ENCODE measurements at places on chromosomes 11 and 22. TPM values are rescaled to one million over a fixed set of nuclear protein-coding genes. Genes with fewer than 3 reads are reported as not detected.
A peak's percentile ranks its signal among the peaks of the same experiment; 100 is the strongest.

GRCh38 chr11:18769802-18770456 is 21.7 kb downstream of the PTPN5 start:
- DNase-seq = peak; percentile 76

GRCh38 chr22:39013942-39014722 is at the start of gene APOBEC3C:
TSS of gene APOBEC3C (plus strand) at chr22:39014257. CDS start at chr22:39014363, 106 bp downstream.
- DNase-seq = peak; percentile 71

- DNase-seq = no peak
These were observed 56.9 kb upstream of the CCDC89 start for GRCh38 chr11:85742873-85743275.

DNA sequence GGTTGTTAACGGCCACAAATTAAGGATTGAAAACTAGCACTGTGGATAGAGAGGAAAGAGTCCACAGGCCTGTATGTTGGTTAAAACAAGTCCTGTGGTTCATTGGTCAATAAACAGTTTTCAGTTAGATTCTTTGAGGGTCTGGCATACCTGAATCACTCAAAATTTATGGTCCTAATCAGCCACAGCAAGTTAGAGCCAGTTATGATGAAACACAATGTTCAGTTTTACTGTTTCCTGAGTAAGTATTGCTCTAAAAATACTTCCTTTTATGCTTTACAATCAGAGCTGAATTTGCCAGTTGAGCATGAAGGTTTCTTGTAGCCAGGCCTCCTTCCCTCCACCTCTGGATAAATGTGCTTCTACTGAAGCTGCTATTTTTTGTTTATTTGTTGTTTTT is 12.9 kb upstream of the CAT start:
- no peak for DNase-seq

- DNase-seq = peak; percentile 14
These were observed 8.0 kb downstream of the TOLLIP start for GRCh38 chr11:1301220-1302000.

DNA sequence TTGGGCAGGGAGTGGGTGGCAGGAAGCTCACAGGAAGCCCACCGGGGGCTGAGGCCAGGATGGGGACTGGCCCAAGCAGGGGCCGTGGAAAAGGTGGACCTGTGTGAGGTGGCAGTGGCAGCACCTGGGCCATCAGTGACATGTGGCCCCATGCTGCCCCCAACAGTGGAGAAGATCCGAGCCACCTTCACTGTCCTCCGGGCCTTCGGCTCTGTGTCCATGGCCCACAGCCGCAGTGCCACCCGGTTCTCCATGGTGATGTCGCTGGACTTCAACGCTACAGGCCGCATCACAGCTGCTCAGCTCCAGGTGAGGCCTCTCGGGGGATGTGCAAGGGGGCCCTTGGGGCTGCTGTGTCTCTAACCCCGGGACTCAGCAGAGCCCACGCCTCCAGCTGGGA is 37.9 kb downstream of the MYO18B start:
- DNase-seq = no peak

TMEM9B gene
- total RNA-seq = 13.6 TPM

DNA sequence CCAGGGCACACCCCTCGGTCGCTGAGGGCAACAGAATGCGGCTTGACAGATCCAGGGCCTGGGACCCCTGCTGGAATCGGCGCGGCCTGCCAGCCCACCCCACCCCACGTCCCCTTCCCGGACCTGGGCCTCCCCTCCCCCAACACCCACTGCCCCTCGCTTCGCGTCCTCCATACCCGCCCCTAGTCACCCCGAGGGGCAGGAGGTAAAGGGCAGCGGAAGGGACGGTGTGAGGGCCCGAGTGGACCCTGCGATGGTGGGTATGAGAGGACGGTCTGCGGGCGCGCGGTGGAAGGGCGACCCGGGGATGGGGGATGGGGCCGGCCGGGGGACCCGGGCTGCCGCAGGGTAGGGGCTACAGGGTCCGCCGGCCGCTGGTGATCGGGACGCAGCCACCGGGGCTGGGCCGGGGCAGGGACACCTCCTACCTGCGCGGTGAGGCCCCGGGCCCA is 311 bp downstream of the APBB1 start:
- peak; percentile 64 for DNase-seq

KRTAP5-4 gene
- not detected for total RNA-seq

GRCh38 chr11:42407341-42407740 is 904.5 kb upstream of the API5 start:
- DNase-seq = peak; percentile 95

TMEM121B gene
- 8.1 TPM for total RNA-seq

- DNase-seq = peak; percentile 82
These were observed 340.7 kb downstream of the LARGE1 start for GRCh38 chr22:33579448-33580093.

PARVG gene
- total RNA-seq = 1.3 TPM

GRCh38 chr22:18057568-18058209 is 20.1 kb upstream of the PEX26 start:
- DNase-seq = no peak

DNA sequence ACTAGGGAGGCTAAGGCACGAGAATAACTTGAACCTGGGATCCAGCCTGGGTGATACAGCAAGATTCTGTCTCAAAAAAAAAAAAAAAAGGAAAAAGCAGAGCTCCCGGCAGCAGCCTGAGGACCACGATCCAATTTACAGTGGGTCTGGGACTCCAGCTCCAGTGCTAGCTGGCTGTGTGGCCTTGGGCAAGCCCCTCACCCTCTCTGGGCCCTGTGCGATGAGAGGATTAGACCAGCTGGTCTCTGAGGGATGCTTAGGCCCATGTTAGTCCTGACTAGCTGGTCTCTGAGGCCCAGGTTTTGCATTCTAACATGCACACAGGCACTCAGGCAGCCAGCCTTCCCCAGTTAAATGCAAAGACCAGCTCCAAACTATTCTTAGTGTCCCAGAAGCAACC is 13.7 kb downstream of the CARD10 start:
- no peak for DNase-seq

SCN2B gene
- not detected for total RNA-seq

DNA sequence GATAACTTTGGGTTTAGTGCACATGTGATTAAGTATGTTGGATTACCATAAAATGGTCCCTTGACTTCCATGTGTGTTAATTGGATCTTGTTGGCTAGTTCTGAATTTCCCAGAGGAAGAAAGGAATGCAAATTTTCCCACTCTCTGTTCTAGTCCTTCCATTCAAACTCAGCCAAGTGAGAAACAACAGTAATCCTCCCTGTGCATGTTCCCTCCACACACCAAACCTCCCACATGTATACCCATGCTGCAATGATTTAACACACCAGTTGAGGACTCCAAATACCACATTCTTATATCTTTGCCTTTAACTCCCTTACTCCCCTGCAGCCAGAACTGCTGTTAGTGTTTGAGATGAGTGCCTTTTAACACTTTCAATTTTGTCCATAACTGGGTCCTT is 1158.9 kb downstream of the DLG2 start:
- DNase-seq = no peak

DNA sequence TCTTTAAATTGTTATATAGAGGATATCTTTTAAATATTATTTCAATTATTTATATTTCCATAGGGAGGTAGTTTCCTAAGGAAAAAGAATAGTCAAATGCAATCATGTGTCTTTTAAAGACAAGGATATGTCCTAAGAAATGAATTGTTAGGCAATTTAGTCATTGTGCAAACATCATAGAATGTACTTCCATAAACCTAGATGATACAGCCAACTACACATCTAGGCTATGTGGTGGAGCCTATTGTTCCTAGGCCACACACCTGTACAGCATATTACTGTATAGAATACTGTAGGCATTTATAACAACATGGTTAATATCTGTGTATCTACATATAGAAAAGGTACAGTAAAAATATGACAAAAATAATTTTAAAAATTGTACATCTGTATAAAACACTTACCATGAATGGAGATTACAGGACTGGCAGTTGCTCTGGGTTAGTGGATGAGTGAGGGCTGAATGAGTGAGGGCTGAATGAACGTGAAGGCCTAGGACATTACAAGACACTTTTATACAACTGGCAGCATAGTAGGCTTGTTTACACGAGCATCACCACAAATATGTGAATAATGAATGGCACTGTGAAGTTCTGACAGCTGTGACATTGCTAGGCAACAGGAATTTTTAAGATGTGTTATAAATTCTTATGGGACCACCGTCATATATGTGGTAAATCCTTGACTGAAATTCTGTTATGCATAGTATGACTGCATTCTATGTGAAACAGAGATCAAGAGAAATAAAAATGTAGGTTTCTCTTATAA is 1879.0 kb upstream of the RAG2 start:
- no peak for DNase-seq

OR6T1 gene
- total RNA-seq = not detected

- DNase-seq = no peak
These were observed 80.3 kb downstream of the LRRC32 start for GRCh38 chr11:76589964-76590950.

PAX6 gene
- total RNA-seq = not detected
